ENCODE measurements at places on chromosomes 7 and 10.

DNA sequence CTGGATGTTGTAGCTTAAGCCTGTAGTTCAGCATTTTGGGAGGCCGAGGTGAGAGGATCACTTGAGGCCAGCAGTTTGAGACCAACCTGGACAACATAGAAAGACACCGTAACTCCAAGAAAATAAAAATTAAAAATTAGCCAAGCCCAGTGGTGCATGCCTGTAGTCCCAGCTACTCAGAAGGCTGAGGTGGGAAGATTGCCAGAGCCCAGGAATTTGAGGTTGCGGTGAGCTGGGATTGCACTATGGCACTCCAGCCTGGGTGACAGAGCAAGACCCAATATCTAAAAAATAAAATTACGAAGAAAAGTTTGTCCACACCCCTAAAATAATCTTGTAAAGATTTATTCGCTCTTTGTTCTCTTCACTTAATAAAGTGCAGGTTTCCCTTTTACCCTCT, 951.0 kb downstream of the TYW1 start:
- no peaks in the 10 kb centered on the region for H3K36me3 ChIP-seq
- no peak overlapping the region for H3K4me3 ChIP-seq
- H3K4me1 ChIP-seq: no peaks in the 10 kb centered on the region
- no peak for DNase-seq

DNA sequence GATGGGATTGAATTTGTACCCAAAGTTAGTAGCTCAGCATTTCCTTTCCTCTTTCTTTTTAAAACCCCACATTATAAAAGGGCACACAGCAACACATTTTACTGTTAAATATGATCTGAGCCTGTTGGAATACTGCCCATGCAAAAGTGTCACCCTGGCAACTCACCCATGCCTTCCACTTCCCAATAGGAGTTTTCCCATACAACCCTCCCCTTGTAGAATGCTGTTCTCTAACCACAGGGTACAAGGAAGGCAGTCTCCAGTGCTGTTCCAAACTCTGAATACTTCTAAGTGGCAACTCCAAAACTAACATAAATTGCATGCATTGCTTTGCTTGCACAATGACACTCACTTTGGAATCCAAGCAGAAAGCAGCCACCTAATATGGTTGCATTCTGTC, 60.8 kb downstream of the NRCAM start:
- no peak overlapping the region for H3K4me3 ChIP-seq
- no peaks in the 10 kb centered on the region for H3K27me3 ChIP-seq
- no peak overlapping the region for H3K27ac ChIP-seq
- H3K4me1 ChIP-seq: peaks cover 14% of the 10 kb centered on the region
- H3K36me3 ChIP-seq: no peaks in the 10 kb centered on the region

DNA sequence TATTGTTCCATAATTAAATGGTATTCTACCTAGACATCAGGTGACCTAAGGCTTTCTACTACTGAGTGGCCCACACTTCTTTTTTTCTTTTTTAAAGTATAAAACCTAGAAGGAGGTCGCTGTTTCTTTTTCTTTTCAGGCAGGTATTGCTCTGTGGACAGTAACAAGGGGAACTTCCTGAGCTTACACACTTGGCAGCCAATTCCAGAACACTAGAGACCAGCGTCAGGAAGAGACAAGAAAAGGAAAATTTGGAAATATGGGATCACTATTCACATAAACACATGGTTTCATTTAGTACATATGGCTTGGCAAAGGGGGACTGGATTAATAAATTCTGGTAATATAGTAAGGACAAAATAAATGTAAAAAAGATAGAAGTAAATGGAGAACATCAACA, 141.9 kb downstream of the RSU1 start:
- DNase-seq: no peak
- H3K4me1 ChIP-seq: no peaks in the 10 kb centered on the region
- H3K27ac ChIP-seq: no peak overlapping the region
- H3K4me3 ChIP-seq: no peak overlapping the region
- no peaks in the 10 kb centered on the region for H3K27me3 ChIP-seq
- no peaks in the 10 kb centered on the region for H3K36me3 ChIP-seq

- no peaks in the 10 kb centered on the region for H3K27me3 ChIP-seq
- DNase-seq: no peak
- H3K4me1 ChIP-seq: no peaks in the 10 kb centered on the region
Observed at GRCh38 chr7:157176771-157177170, 38.0 kb downstream of the UBE3C start.

DNA sequence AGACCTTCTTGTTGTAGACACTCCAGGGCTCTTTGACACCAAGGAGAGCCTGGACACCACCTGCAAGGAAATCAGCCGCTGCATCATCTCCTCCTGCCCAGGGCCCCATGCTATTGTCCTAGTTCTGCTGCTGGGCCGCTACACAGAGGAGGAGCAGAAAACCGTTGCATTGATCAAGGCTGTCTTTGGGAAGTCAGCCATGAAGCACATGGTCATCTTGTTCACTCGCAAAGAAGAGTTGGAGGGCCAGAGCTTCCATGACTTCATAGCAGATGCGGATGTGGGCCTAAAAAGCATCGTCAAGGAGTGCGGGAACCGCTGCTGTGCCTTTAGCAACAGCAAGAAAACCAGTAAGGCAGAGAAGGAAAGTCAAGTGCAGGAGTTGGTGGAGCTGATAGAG, 5.5 kb downstream of the GIMAP7 start:
- no peak for DNase-seq
- H3K36me3 ChIP-seq: no peaks in the 10 kb centered on the region
- no peaks in the 10 kb centered on the region for H3K4me1 ChIP-seq
- H3K27me3 ChIP-seq: no peaks in the 10 kb centered on the region
- no peak overlapping the region for H3K4me3 ChIP-seq
- H3K27ac ChIP-seq: no peak overlapping the region

- H3K27ac ChIP-seq: peak overlapping the region; percentile 46
- H3K27me3 ChIP-seq: no peaks in the 10 kb centered on the region
- no peak for DNase-seq
- no peaks in the 10 kb centered on the region for H3K36me3 ChIP-seq
Observed at GRCh38 chr7:96235281-96235680, 86.6 kb downstream of the SLC25A13 start.

DNA sequence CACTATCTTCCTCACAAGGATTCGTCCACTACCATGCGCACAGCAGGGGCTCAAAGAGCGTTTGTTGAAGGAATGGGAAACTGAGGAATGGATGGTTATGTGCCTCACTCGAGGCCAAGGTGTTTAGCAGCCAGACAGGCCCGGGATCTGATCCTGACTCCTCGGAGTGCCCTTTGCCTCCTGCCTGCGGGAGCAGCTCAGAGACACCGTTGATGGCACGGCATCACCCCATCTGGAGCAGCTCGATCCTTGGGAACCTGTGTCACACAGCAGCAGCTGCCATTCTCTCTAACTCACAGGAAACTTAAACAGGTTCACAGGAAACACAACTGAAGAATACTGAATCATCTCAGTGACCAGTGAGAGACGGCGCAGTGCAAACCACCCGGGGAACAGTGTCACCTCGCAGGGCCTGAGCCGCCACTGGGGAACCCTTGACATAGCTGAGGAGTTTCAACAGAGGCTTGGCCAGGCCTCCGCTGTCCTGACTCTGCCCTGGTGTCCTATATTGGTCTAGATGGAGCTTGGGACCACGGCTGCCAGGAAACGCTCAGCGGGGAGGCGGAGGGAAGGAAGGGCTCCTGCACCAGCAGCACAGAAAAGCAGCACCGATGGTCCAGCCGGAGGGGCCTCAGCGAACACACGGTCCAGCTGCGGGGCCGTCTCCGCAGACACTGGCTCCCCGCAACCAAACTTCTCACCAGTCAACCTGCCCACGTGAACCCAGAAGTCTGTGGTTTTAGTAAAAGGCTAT, 169.4 kb downstream of the ADARB2 start:
- H3K4me3 ChIP-seq: no peak overlapping the region
- DNase-seq: no peak
- H3K4me1 ChIP-seq: no peaks in the 10 kb centered on the region
- H3K27me3 ChIP-seq: no peaks in the 10 kb centered on the region
- H3K36me3 ChIP-seq: no peaks in the 10 kb centered on the region

DNA sequence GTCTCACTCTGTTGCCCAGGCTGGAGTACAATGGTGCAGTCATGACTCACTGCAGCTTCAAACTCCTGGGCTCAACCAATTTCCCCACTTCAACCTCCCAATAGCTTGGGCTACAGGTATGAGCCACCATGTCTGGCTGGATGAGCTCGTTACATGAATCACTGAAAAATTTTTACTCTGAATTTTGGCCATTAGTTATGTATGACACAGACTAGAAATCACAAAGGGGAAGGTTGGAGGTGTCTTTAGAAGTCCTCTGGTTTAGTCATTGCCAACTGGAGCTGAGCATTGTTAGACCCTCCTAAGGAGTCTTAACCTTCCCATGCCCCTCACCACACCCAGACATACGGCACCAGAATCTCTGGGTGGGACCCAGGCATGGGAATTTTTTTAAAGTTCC, 34.7 kb downstream of the SVIL start:
- peaks cover 4% of the 10 kb centered on the region for H3K4me1 ChIP-seq
- H3K4me3 ChIP-seq: no peak overlapping the region
- H3K27me3 ChIP-seq: no peaks in the 10 kb centered on the region

DNA sequence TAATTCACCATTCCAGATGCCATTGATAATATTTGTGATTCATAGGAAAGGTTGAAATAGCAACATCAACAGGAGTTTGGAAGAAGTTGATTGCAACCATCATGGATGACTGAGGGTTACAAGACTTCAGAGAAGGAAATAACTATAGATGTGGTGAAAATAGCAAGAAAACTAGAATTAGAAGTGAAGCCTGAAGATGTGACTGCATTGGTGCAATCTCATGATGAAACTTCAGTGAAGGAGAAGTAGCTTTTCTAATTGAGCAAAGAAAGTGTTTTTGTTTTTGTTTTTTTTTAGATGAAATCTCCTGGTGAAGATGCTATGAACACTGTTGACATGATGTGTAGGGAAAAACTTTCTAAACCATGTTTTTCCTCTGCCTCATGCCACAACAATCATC, 18.7 kb upstream of the CD36 start:
- peaks cover 8% of the 10 kb centered on the region for H3K4me1 ChIP-seq
- no peak for DNase-seq
- H3K4me3 ChIP-seq: no peak overlapping the region
- no peak overlapping the region for H3K27ac ChIP-seq

GRCh38 chr7:150951521-150951920, 26.6 kb downstream of the KCNH2 start:
- no peaks in the 10 kb centered on the region for H3K27me3 ChIP-seq
- DNase-seq: no peak
- H3K27ac ChIP-seq: no peak overlapping the region
- H3K4me1 ChIP-seq: peaks cover 6% of the 10 kb centered on the region
- H3K36me3 ChIP-seq: no peaks in the 10 kb centered on the region

GRCh38 chr10:91140995-91141549, 79.4 kb upstream of the PCGF5 start:
- no peak for DNase-seq
- H3K27ac ChIP-seq: no peak overlapping the region
- no peaks in the 10 kb centered on the region for H3K36me3 ChIP-seq
- H3K4me3 ChIP-seq: no peak overlapping the region
- H3K4me1 ChIP-seq: no peaks in the 10 kb centered on the region

DNA sequence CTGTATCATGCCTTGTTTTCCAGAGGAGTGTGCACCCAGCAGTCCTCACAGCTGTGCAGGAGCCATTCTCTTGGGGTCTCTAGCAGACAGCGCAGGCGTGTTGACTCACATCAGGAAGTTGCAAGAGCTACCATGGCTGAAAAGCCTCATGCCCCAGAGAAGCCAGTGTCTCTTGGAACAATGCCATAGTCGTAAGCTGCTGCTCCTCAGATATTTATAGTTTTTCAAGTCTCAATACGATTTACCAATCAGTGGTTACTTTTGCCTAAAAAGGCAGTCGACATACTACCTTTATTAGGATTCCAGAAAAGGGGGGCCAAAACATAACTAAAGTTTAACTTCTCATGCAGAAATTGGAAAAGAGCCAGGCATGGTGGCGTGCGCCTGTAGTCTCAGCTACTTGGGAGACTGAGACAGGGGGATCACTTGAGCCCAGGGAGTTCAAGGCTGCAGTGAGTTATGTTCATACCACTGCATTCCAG, 407.7 kb downstream of the PARD3 start:
- no peak overlapping the region for H3K27ac ChIP-seq
- H3K4me1 ChIP-seq: no peaks in the 10 kb centered on the region
- H3K4me3 ChIP-seq: no peak overlapping the region
- no peaks in the 10 kb centered on the region for H3K36me3 ChIP-seq

GRCh38 chr10:46560952-46561351, 4.5 kb upstream of the GPRIN2 start:
- H3K36me3 ChIP-seq: no peaks in the 10 kb centered on the region
- peaks cover 36% of the 10 kb centered on the region for H3K27me3 ChIP-seq
- H3K27ac ChIP-seq: no peak overlapping the region
- H3K4me1 ChIP-seq: peaks cover 6% of the 10 kb centered on the region
- H3K4me3 ChIP-seq: no peak overlapping the region

DNA sequence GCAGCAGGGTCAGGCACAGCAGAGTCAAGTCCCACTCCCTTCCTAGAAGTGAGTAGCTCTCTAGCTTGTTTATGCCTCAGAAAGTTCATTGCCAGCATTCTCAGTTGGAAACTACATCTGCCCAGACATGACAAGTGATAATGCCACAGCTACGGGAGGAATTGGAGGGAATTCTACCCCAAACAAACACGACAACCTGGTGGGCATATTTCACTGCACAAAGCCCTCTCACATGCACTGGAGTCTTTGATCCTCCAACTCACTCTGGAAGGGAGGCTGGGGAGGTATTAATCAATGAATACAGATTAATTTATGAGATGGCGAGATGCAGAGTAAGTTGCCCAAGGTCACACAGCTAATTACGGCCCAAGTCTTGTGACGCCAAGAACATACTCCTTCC, 126.0 kb upstream of the MGMT start:
- H3K27ac ChIP-seq: no peak overlapping the region
- no peaks in the 10 kb centered on the region for H3K36me3 ChIP-seq
- H3K4me1 ChIP-seq: no peaks in the 10 kb centered on the region
- no peak overlapping the region for H3K4me3 ChIP-seq

GRCh38 chr7:116697761-116698160, 25.8 kb downstream of the MET start:
- no peak for DNase-seq
- no peaks in the 10 kb centered on the region for H3K4me1 ChIP-seq
- no peaks in the 10 kb centered on the region for H3K36me3 ChIP-seq
- H3K27me3 ChIP-seq: peaks cover 4% of the 10 kb centered on the region

- no peak overlapping the region for H3K4me3 ChIP-seq
- no peak for DNase-seq
- no peaks in the 10 kb centered on the region for H3K36me3 ChIP-seq
- no peaks in the 10 kb centered on the region for H3K4me1 ChIP-seq
- H3K27me3 ChIP-seq: no peaks in the 10 kb centered on the region
Observed at GRCh38 chr7:10355816-10356215, 617.9 kb upstream of the PHF14 start.

DNA sequence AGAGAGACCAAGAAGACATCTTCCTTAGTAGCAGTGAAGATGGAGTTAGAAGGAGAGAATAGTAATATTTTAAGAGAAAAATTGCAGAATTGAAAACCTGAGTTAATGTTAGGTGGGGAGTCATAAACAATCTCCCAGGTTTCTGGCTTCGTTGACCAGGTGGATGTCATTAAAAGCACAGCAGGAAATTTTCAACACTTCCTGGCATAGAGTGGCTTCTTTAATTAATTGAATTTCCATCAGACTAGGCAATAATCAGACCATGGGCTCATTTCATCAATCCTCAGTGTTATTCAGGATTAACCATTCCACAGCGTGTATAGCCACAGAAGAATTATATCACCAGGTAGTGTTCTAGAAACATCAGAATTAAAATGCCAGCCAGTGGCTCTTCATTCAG, 268.2 kb downstream of the CCDC3 start:
- H3K27ac ChIP-seq: no peak overlapping the region
- no peaks in the 10 kb centered on the region for H3K36me3 ChIP-seq
- no peaks in the 10 kb centered on the region for H3K27me3 ChIP-seq
- DNase-seq: no peak

All from adrenal gland (tissue), 19 donors.